NCI-H526 treated with DMSO at 0.1 percent for 48 hours (cell line): ENCODE measurements at places on chromosomes 1 and 21.

DNA sequence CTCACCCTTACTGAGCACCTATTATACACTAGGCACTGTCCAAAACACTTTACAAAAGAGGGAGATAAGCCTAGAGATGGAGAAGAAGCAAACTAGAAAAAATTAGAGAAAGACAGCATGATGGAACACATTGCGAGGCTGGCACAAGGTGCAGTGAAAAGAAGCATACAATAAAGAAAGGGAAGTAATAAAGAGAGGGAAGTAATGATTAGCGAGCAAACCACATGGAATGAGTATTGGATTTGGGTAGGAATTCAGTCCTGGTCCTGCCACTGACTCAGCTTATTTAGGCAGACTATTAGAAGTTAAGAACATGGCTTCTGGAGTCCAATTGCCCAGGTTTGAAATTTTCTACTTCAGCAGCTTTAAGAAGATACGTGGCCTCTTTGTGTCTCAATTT lies 32.6 kb upstream of the FNBP1L start:
- no peak for DNase-seq

- no peak for DNase-seq
Observed at GRCh38 chr1:89088572-89088971, 23.6 kb upstream of the GBP1 start.

- no peak for DNase-seq
Observed at GRCh38 chr1:218642033-218642948, 297.2 kb downstream of the TGFB2 start.

DNA sequence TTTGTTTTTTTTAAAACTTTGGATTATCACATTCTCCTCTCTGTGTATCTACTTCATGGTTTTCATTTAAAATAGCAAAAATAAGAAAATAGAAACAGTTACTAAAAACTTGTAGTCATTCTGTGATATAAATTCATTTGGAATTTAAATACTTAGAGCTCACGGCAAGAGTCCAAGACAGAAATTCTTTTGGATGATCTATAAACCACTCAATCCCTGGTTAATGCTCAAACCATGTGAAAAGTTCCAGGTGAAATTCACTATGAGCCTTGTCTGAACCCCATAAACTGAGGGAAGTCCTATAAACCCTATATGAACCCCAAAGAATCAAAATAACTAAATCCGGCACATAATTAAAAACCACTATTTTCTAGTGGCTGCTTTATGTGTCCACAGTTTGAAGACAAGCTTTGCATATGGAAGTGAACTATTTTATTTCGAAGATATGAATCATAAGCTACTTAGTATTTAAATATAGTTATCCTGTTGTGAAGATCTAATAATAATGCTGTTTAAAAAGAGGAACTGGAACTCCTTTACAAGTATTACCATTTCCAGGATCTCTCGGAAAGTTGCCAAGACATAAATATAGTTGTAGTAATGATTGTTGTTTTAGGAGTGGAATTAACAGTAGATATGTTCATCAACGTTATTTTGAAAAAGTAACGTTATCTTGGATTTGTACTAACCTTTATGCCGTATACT lies 163.5 kb downstream of the NFIA start:
- DNase-seq, result no peak

- DNase-seq, result no peak
Observed at GRCh38 chr1:169012416-169012815, 94.1 kb upstream of the ATP1B1 start.

DNA sequence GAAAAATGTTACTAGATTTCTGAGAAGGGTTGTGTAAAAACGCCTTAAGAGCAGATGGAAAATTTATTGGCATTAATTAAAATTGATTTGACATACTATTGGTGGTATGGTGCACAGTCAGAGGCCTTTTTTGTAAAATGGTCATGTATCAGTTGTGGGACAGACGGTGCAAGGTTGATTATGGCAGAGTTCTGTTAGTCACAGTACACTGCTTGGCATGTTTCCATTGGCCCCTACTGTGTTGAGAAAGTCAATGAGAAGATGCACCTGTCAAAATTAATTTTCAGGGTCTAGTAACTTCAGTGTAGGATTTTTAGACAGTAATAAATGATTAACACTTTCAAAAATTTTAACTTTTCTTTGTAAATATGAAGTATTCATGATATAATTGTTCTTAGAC lies 4.4 kb downstream of the B3GALT2 start:
- no peak for DNase-seq

GRCh38 chr1:116694524-116694923 lies 27.0 kb upstream of the IGSF3 start:
- DNase-seq, result no peak

DNA sequence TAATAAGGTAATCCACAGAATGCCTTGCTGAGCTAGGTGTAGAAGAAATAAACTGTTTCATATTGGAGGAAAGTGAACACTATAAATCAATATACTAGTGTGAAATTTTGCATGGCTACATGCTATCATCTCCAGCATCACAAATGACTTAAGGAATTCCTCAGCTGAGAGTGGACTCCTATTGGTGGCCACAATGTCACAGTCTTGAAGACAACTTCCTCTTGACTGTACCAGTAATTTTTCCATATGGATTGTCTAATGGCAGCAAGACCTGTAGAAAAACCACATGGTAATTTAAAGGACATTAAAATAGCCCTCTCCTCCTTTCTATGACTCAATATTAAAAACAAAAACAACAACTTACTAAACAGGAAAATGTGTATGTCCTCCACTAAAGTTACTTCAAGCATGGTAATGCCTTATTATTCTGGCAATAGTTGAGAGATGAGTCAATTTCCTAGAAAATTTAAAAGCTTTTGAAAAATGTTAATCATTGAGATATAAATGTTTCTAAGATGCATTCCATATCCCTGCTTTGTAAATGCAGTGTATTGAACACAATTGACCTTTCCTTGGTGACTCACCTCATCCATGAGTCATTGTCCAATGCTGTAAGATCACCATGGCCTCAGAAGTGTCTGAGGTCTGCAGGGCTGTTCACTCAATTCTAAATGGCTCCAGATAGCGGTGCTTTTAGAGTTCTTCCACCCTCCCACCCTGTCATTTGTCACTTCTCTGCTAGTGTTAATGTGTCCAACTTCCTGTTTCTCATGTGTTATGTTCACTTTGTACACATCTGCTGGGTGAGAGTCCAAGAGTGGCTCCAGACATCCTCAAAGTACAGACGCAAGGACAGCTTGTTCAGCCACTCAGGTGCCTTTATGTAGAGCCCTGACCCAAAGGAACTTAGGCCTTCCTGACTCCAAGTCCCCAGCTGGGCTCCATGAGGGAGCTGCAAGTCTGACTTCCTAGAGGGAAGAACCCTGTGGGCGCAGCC lies 32.8 kb upstream of the DNASE2B start:
- DNase-seq, result no peak

GRCh38 chr1:150579110-150579944 lies at the start of gene MCL1:
Gene MCL1 (minus strand): TSS chr1:150579610. CDS start chr1:150579530, 80 bp downstream.
- peak; percentile 99 for DNase-seq

- peak; percentile 40 for DNase-seq
Observed at GRCh38 chr1:38576241-38576640, 283.3 kb downstream of the RRAGC start.

DNA sequence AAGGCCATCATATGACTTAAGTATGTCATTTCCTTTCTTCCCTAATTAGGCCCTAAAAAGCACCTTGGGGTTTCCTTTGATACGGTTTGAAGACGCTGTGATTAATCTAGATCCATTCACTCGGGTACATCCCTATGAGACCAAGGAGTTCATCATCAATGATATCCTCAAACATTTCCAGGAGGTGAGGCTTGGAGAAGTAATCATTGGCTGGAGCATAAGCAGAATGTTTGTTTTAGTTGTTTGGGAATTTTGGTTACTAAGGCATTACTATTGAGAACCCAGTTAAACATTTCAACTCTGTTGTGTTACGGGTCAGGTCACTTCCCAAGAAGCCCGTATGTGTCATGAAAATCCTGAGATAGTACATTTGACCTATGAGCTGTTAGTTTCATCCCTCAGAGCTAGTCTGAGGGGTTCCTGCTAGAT lies 185.2 kb downstream of the VPS13D start:
- no peak for DNase-seq

DNA sequence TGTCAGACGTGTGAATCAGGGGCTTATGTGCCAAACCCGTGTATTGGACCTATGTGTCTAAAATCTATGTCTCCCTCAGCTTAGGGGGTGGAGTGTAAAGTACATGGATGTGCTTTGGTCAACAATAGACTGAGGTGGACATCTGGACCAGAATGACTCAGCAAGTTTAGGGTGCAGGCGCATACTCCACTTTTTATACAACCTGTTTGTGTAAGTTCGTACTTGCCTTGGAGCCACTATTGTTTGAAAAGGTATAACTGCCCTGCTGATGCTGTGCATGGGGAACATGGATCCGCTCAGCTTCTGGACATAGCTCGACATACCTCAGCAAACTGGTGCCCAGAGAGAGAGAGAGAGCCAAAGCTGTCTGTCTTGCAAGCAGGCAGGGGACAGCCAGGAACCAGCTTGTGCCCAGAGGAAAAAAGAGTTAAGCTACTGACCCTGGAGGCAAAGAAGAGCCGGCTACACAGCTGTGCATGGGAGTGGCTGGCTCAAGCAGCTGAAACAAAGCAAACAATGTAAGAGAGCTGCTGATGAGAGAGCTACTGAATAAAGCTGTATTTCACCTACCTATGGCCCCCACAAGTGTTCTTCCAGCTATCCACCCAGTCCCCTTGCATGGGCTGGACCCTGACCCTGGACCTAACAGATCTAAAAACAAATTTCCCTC lies 41.2 kb downstream of the GJA5 start:
- DNase-seq, result no peak
